ENCODE measurements at places on chromosomes 6 and 20. TPM values are rescaled to one million over a fixed set of nuclear protein-coding genes. Genes with fewer than 3 reads are reported as not detected.
A peak's percentile ranks its signal among the peaks of the same experiment; 100 is the strongest.

The TTBK1 gene
- total RNA-seq, result not detected

The MATN4 gene
- 0.10 TPM for total RNA-seq

The SLCO4A1 gene
- 62.4 TPM for total RNA-seq

The GCNT2 gene
- total RNA-seq, result 6.2 TPM

The SLC32A1 gene
- not detected for total RNA-seq

The ACOT8 gene
- total RNA-seq, result 102 TPM

The RBPJL gene
- not detected for total RNA-seq

The MTG2 gene
- total RNA-seq, result 21.1 TPM

- no peak for DNase-seq
These were observed 51.9 kb downstream of the BTBD9 start for GRCh38 chr6:38587766-38588362.

- peak; percentile 15 for DNase-seq
These were observed 223.5 kb downstream of the CDKAL1 start for GRCh38 chr6:20757761-20758160.

DNA sequence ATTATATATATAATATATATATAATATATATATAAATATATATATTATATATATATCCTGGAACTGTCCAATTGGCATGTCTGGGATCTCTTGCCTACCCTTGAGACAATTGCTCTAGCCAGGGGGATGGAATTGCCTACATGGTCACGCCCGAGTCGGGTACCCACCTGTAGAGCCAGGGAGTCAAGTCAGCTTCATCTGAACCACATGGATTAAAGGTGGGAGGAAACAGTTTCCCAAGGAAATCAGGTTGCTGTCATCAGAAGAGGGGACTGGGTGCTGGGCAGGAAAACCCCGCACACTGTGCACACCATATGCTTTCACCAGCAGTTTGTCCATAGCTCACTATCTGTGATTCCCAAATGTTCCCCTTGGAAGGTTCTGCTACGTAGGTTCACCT lies 252.5 kb upstream of the NOX3 start:
- DNase-seq, result no peak

DNA sequence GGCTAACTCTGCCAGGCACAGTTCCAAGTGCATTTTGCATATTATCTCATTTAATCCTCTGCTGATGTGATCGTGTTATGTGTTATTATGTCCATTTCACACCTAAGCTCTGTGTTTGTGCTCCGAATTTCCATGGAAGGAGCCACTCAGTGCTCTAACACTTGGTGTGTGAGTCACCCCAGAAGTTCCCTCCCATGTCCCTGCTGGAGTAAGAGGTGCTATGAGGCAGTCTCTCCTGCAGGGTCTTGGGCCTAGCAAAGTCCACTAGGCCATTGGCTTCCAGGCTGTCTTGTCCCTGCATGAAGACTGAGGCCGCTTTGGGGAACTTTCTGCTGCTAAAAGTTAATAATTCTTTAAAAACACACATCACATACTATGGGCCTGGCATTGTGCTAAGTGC lies 405.9 kb upstream of the SULF2 start:
- DNase-seq, result peak; percentile 41

DNA sequence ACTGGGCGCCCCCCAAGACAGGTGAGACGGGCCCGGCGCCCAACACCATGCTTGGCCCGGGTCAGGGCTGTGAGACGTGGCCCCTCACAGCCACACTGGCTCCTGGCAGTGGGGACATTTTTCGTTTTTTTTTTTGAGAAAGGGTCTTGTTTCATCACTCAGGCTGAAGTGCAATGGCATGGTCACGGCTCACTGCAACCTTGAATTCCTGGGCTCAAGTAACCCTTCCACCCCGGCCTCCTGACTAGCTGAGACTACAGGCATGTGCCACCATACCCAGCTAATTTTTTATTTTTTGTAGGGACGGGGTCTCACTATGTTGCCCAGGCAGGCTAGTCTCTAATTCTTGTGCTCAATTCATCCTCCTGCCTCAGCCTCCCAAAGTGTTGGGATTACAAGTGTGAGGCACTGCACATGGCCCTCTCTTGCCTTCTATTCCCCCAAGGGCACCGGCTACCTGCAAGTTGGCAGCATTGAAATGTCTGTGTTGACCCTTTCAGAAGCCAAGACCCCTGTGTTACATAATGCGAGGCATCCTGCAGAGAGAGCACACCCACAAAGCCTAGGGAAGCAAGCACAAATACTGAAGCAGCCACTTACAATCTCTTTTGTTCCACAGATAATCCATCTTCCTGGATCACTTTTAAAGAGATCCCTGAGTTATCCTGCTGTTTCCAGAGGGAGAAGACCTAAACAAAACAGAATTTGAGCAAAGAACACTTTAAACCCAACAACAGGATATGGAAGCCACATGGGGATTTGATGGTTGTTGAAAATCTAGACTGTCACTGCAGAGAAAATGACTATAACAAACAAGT lies 57.5 kb upstream of the SLC4A11 start:
- DNase-seq, result no peak

DNA sequence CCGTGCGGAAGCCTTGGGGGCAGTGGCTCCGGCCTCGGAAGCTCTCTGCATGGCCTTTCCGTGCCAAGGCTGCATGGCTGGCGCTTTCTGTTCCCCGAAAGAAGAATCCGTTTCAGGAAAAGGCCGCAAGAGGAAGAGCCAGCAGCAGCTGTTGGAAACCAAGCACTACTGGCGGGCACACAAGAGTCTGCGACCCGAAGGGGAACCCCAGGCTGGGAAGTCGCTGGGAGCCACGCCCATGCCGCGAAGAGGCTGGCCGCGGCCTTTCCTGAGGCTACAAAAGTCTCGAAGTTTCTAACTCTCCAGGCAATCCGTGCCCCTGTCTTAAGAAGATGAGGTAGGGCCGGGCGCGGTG lies at the start of gene CGAS:
TSS of gene CGAS (minus strand) at position 191 of the 355 bp plus-strand sequence. CDS start at position 75, 116 bp downstream.
- peak; percentile 90 for DNase-seq

- DNase-seq, result no peak
These were observed 6.2 kb downstream of the STX16 start for GRCh38 chr20:58657262-58657661.

DNA sequence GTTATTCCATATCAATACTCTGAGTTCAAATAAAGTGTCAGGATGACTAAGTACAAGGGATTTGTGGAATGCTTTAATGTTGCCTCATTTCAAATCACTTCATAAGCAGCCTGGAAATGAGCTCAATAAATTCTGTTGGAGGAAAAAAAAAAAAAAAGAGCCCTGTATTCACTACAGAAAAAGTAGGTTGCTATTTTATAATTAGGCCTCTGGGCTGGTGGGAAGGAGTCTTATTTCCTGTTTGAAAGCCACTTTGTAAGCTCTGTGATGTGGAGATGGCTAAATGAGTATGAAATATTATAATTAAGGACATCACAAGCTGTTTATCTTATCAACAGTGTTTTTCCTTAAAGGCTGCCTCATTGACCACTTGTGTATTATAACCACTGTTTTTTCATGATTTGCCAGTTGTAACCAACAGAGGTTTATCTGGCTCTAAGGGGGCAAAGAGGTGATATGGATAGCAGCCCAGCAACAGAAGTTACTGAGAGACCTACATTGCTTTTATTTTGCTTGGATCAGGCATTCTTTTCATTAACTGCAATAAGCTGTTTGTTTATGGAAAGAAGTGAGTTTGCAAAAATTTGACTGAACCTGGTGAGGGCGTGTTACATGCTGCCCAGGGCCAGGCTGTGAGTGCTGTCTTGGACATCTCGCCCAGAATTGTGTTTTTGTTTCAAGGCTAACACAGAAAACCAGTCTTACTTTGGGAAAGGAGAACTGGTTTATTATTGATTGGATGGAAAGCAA lies 563.3 kb upstream of the MAP3K7 start:
- peak; percentile 10 for DNase-seq

DNA sequence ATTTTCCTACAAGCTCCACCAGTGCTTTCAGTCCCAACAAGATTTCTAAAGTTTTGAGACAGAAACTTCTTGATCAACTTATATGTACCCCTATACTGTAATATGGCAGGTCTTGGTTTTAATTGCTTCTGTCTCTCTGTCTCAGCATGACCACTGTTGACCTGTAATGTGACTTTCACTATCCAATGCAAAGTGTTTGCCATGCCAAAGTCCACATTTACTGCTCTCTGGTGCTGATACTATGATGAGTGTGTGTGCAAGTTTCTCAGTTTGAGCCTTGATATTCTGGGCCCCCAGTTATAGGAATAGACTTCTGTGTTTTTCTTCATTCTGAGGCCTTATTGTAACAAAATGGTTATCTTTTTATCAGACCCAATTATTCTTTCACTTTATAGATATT lies 45.8 kb downstream of the OR2J2 start:
- DNase-seq, result no peak

GRCh38 chr6:69816026-69816425 lies 19.2 kb upstream of the LMBRD1 start:
- DNase-seq, result no peak

DNA sequence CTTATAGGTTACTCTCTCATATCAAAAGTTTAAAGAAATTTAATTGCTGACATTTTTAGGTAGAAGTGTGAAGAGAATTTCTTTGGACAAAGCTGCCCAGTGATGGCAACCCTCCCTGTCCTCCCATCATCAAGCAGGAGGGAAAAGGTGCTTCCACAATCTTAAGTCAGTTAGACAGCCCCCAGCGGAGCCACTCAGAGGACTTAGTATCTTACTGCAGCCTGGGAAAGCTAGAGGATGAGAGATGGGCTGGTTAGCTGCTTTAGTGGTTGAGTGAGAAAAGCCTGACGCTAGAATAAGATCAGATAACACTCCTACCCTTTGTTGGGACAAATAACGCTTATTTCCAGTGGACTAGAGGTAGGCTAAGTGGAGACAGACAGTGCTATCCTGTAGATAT lies 227.1 kb downstream of the RFPL4B start:
- DNase-seq, result no peak

DNA sequence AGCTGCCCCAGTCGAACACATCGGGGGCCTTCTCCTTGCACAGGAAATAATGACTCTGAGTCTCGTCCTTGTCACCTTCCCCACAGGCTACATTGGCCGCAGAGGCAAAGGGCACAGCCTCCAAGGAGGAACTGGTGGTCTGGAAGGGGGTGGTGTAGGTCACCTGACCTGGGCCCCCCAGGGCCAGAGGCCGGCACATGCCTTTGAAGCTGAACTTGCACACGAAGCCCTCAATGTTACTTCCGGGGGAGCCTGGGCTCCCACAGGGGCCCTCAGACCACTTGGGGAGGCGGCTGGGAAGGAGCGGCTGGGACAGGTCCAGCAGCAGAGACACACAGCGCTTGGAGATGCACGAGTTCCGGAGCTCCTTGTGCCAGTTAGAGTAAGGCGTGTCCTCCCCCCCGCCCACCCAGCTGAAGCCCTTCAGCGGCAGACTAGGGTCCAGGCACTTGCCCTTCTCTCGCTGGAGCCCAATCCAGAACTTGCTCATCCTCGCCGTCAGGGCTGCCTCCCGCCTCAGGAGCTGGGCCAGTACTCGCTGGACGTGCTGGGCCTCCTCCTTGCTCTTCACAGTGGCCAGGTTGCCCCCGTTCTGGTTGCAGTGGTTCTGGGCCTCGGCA lies 578 bp downstream of the CD93 start:
- DNase-seq, result no peak

- peak; percentile 69 for DNase-seq
These were observed 64.9 kb downstream of the RREB1 start for GRCh38 chr6:7172649-7173048.

- DNase-seq, result peak; percentile 81
These were observed 139.8 kb downstream of the OR2B2 start for GRCh38 chr6:27772261-27773001.

DNA sequence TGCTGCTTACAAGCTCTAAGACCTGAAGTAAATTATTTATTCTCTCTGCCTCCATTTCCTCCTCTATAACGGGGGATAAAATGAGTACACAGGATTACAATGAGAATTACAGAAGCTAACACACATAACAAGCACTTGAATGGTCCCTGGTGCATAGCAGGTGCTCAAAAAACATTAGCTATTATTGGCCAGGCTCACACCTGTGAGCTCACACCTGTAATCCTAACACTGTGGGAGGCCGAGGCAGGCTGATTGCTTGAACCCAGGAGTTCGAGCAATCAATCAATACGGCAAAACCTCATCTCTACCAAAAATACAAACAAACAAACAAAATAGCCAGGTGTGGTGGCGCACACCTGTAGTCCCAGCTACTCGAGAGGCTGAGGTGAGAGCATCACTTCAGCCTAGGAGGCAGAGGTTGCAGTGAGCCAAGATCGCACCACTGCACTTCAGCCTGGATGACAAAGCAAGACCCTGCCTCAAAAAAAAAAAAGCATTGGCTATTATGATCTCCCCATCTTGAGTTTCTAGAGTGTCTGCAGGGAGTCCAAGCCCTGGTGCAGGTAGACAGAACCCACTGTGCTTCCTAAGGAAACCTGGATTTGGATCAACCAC lies 68.1 kb downstream of the PREX1 start:
- DNase-seq, result no peak

- DNase-seq, result peak; percentile 45
These were observed 107.5 kb upstream of the EDN1 start for GRCh38 chr6:12182676-12183075.

- peak; percentile 96 for DNase-seq
These were observed 78.0 kb upstream of the TMEM181 start for GRCh38 chr6:158481690-158482473.

- DNase-seq, result no peak
These were observed 21.7 kb downstream of the B4GALT5 start for GRCh38 chr20:49691818-49692568.

Data from RPMI7951 (cell line).